NCI-H146 (cell line): ENCODE measurements at places on chromosomes 16 and 17.

DNA sequence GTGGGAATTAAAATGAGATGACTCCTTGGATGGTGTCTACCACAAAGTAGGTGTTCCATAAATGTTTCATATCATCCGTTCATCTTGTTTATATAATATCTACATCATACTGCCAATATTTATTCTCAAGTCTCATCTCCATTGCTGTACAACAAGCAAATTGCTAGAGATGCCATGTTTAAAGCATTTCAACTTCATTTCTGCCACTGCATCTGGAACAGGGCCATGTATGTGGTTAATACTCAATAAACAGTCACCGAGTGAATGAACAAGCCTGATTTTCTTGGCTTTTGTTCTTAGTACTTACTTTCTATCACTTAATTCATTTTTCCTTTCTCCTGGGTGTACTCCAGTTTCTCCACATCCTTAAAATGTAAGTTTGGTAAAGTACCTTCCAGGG is 107.6 kb downstream of the KCNJ2 start:
- no peak for DNase-seq

- DNase-seq, result no peak
Observed at GRCh38 chr16:27369806-27370205, 32.2 kb upstream of the IL21R start.

- no peak for DNase-seq
Observed at GRCh38 chr17:31211352-31212012, 85.6 kb downstream of the OMG start.

- DNase-seq, result no peak
Observed at GRCh38 chr16:5925850-5926249, 828.3 kb upstream of the EEF2KMT start.

- DNase-seq, result no peak
Observed at GRCh38 chr16:3256866-3257465, 533 bp upstream of the MEFV start.

DNA sequence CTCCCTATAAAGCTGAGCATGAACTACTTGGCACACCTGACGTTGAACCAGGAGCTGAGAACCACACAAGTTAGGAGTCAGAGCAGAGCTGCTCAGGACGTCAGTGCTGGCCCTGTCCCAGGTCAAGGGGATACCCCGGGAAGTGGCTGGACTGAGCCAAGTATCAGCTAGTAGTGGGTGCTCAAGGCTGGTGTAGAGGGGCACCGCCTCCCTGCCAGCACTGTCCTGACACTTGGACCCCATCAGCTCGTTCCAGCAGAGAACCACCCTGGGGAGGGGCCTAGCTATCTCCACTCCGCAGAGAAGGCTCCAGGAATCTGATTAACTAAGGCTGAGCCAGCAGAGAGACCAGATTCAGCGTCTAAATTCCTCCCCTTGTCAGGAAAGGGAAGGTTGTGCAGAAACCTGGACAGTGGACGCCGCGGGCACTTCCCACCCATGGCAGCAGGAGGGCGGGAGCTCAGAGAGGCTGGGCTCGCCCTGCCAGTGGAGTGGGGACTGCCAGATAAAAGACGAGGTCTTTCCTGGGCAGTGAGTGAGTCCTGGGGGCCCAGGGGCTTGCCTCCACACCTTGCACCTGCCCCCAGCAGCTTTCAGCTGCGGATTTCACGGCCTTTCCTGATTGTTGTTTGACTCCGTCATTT is 21.0 kb downstream of the C16orf90 start:
- no peak for DNase-seq

GRCh38 chr17:37176723-37177122 is 199.1 kb upstream of the C17orf78 start:
- no peak for DNase-seq

DNA sequence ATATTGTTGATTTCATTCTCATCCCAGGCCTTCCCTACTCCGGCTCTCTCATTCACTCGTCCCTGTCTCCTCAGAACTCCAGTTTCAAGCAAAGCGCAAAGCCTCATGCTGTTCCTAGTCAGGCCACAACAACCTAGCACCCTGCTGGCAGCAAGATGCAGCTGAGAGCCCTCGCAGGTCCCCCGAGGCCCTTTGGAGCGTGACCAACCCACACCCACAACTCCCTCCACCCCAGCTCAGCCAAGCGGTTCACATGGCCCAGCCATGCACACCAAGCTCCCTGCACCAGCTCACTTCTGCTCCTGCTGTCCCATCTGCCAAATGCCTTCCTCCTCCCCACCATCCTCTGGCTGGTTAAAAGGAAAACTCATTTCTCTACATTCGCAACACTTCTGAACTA is 195.8 kb downstream of the IRX5 start:
- no peak for DNase-seq

DNA sequence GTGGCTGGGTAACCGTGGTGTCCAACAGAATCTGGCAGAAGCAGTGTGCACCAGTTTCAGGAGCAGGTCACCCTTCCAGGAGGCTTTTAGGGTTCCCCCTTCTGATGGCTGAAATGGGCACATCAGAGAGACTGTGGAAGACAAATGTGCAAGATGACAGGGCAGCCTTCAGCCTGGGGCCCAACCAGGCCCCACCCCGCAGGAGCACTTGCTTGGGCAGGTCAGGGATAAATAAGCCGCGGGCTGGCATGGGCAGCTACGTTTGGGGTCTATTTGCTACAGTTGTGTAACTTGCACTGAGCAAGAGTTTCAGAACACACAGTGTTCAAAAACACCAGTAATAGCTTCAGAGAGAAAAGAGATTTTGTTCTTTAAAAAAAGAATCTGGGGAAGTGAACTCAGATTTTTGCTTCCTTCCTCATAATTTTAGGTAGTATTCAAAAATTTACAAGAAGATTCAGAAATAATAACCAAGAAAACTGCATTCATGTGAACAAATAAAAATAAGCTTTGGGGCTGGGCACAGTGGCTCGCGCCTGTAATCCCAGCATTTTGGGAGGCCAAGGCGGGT is 44.9 kb upstream of the BAHCC1 start:
- no peak for DNase-seq

DNA sequence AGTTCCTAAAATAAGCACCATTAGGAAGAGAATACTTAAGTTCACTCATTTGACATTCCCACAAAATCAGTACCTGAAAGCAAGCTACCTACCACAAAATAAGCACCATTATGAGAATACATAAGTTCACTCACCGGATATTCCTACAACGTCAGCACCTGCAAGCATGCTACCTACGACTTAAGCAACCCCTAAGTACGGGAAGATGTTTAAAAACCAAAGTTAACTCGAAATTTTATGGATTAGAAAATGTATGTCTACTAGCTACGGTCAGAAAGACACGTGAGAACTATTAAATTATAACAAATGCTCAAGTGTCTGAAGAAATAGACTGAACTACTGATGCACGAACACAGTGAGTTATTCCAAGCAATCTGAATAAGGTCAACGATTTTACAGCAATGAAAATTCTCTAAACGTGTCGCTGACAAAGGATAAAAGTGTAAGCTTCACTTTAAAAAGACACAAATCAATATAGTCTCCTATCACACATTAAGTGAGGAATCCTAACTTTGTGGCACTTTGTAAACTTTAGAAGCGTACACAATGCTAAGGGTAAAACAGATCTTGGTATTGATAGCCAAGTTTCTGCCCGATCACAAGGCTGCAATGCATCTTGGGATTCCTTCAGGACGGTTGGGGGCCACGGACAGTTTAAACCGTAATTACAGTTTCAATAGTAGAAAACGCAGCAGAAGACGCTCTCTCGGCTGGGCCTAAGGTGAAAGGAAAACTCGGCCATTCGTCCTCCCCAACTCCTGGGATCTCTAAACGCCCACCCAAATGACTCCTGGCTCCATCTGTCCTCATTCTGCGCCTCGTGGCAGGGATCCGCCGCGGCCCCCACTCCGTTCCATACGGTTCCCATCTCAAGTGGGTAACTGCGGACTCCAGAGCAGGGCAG is 1.3 kb downstream of the GSPT1 start:
- peak; percentile 50 for DNase-seq

DNA sequence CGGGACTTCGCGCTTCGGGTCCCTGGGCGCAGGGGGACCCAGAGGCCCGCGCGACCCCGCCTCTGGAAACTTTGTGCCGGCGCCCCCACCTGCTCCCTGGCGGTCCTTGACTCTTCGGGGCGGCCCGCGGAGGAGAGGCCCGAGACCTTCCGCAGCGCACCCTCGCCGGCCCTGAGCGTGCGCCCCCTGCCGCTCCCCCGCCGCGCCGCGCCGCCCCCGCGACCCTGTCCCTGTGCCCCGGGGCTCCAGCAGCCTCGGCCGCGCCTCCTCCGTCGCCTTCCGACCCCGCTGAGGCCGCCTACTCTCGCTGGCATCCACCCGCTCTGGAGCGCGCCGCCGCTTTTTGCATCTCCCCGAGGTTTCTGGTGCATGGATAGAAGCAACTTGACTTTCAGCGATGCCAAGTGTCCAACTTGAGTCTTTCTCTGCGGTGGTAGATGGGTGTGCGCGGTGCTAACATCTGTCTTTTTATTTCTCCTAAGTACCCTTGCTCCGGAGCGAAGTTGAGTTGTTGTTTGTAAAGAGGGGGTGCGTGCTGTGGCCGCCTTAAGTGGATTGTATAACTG is 414 bp downstream of the DUSP14 start:
- peak; percentile 77 for DNase-seq

GRCh38 chr16:88453611-88454522 is 787 bp downstream of the ZFPM1 start:
- DNase-seq, result peak; percentile 47

GRCh38 chr16:1492923-1493745 is at the start of gene TELO2:
TELO2 (plus strand) TSS chr16:1493360; CDS start chr16:1494282, 922 bp downstream.
- peak; percentile 82 for DNase-seq

GRCh38 chr16:30620169-30620568 is 10.0 kb upstream of the ZNF689 start:
- peak; percentile 41 for DNase-seq

DNA sequence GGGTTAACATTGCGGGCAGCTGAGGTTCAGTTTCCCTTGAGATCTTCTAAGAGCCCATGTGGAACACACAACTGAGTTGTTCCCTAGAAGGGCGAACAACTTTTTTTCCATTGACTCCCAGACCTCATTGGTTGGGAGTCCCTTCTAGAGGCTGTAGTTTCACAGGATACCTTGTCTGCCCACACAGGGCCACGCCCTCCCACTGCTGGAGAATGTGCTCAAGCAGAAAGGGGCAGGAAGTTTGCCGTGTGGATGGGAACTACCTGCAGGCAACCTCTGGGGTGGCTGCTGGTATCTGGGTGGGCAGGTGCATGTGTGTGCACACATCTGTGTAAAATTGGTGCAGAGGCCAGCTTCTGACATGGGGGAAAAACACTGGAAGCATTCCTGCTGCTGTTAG is 178.8 kb upstream of the PSMD7 start:
- no peak for DNase-seq

DNA sequence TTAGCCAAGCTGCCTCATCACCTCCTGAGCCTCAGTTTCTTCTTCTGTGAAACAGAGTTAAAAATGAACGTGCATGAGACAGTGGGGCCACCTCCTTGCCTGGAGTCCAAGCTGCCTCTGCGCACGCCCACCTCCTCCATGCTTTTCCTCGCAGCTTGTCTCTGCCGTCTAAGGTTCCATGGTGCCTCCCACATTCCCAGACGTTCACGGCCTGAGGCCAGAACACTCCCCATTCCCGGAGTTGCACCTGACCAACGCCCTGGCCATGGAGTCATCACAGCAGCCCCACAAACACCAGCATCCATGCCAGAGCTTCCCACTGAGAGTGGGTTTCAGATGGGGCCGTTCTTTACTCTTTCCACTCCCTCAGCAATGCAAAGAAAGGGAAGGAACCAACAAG is 183.0 kb upstream of the FOXF1 start:
- no peak for DNase-seq

DNA sequence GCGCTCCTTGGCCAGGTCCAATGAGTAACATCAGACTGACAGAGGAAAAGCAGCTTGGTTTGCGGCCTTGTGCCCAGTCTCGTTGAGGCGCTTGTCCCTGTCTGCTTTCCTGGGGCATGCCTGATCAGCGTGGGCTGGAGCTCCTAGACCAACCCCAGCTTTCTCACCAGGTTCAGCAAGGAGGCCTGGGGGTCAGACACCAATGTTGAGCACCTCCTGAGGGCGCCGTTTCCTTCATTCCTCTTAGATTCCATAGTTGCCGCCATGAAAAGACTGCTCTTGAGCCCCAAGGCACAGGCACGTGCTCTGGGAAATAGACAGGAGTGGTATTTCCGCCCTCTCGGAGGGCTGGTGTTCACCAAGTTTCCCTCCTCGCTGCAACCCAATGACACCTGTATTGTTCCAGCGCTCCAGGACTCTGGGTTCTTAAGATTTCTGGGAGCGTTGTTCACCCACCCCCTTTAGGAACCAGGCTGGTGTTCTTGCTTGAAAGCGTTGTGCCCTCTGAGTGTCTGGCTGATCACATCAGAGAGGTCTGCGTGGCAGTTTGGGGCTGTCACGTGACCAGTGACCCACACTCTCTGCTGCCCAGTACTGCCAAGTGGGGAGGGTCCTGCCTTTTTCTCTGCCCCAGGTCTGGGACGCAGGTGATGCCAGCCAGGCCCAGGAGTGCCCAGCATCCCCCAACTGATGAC is 18.0 kb downstream of the KCTD2 start:
- DNase-seq, result no peak
